ENCODE measurements at places on chromosomes 2 and 18. TPM values are rescaled to one million over a fixed set of nuclear protein-coding genes. Genes with fewer than 3 reads are reported as not detected.

TMEM169 gene
- total RNA-seq: 2.0 TPM

GKN2 gene
- not detected for total RNA-seq

LRRTM1 gene
- total RNA-seq: not detected

WNT6 gene
- total RNA-seq: 0.31 TPM

TIGD1 gene
- 7.2 TPM for total RNA-seq

APLF gene
- total RNA-seq: 3.1 TPM

PRKAG3 gene
- total RNA-seq: not detected

CENPO gene
- 42.4 TPM for total RNA-seq

ABHD1 gene
- 0.76 TPM for total RNA-seq

FAM110C gene
- 3.1 TPM for total RNA-seq

CAPN14 gene
- 0.19 TPM for total RNA-seq

SFXN5 gene
- total RNA-seq: 7.6 TPM

MFSD6 gene
- total RNA-seq: 34.1 TPM

TMEM198 gene
- total RNA-seq: 2.6 TPM

ZSCAN30 gene
- total RNA-seq: 19.6 TPM

HOXD10 gene
- not detected for total RNA-seq

CKAP2L gene
- total RNA-seq: 42.1 TPM

SKA1 gene
- 46.0 TPM for total RNA-seq

CXCR4 gene
- total RNA-seq: 139 TPM

PCARE gene
- not detected for total RNA-seq

SLC30A3 gene
- 0.90 TPM for total RNA-seq

PECR gene
- 23.3 TPM for total RNA-seq

IRS1 gene
- total RNA-seq: 2.0 TPM

EPB41L3 gene
- total RNA-seq: 0.88 TPM

CEP68 gene
- 6.6 TPM for total RNA-seq

BMP10 gene
- total RNA-seq: not detected

MRPL53 gene
- 121 TPM for total RNA-seq

RNF103 gene
- 13.1 TPM for total RNA-seq

IL36B gene
- total RNA-seq: not detected

GPR35 gene
- 4.7 TPM for total RNA-seq

EVX2 gene
- total RNA-seq: not detected

MYO3B gene
- 0.48 TPM for total RNA-seq

ATOH8 gene
- not detected for total RNA-seq

EFR3B gene
- total RNA-seq: 1.5 TPM

NR4A2 gene
- 10.0 TPM for total RNA-seq

OR6B3 gene
- total RNA-seq: not detected

SLC19A3 gene
- total RNA-seq: not detected

GALNT14 gene
- total RNA-seq: 0.43 TPM

STEAP3 gene
- 0.12 TPM for total RNA-seq

CNTNAP5 gene
- not detected for total RNA-seq

CROCC2 gene
- not detected for total RNA-seq

SKOR2 gene
- not detected for total RNA-seq

FSHR gene
- not detected for total RNA-seq

REG3G gene
- not detected for total RNA-seq

RNMT gene
- 43.6 TPM for total RNA-seq

MC4R gene
- not detected for total RNA-seq

TRIM43 gene
- not detected for total RNA-seq

ASXL3 gene
- not detected for total RNA-seq

ALPI gene
- total RNA-seq: not detected

B3GNT7 gene
- not detected for total RNA-seq

ZBTB7C gene
- not detected for total RNA-seq

SERPINB7 gene
- not detected for total RNA-seq

PRSS56 gene
- not detected for total RNA-seq

Data from activated CD4-positive, alpha-beta memory T cell treated with anti-CD3 and anti-CD28 coated beads for 36 hours (primary cell).